ENCODE measurements at places on chromosomes 2 and 18. TPM values are rescaled to one million over a fixed set of nuclear protein-coding genes. Genes with fewer than 3 reads are reported as not detected.
A peak's percentile ranks its signal among the peaks of the same experiment; 100 is the strongest.

GRCh38 chr2:62461707-62462106 lies 44.3 kb downstream of the TMEM17 start:
- peaks cover 32% of the 10 kb centered on the region for H3K4me1 ChIP-seq
- H3K27me3 ChIP-seq, result no peaks in the 10 kb centered on the region
- DNase-seq, result no peak
- H3K27ac ChIP-seq, result no peak overlapping the region
- no peaks in the 10 kb centered on the region for H3K36me3 ChIP-seq

DNA sequence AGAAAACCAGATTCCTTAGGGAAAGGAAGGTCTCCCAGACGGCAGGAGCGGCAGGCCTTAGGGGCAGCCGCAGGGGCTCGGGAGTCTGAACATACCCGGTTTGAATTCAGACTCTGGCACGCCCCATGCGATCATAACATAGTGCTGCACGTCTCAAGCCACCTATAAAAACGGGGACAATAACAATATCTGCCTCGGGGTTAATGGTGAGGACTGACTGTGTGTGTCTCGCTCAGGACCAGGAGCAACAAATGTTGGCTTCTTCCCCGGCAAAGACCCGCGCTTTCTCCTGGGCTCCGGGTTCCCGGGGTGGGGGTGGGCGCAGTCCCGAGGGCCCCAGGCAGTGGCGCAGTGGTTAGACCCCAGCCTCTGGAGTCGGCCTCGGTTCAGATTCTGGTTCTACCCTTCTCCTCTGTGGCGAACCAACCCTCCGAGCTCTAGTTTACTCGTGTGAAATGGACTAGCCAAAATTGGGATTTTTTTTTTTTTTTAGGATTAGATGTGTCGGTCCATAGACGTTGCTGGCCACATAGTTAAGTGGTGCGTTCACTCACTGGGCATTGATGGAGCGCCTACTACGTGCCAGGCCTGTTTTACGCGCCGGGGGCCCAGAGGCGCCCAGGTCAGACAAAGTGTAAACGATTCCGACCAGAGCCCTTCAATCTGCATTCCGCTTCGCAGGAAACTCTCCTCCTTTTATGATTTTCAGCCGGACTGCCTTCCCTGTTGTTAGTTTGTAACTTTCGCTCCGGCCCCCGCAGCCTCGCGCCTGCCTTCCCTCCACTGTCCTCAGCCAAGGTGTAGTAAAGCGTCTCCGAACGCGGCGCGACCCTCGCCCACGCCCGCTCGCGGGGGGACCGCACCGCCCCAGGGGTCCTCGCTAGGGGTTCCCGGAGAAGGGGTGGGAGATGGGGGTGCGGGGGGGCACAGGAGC lies 820 bp upstream of the SH3BP4 start:
- DNase-seq, result peak; percentile 60
- H3K27me3 ChIP-seq, result peaks cover 37% of the 10 kb centered on the region
- H3K27ac ChIP-seq, result no peak overlapping the region
- H3K4me3 ChIP-seq, result peak overlapping the region; percentile 90
- no peaks in the 10 kb centered on the region for H3K36me3 ChIP-seq

PROC gene
- total RNA-seq, result 1.7 TPM

QPCT gene
- total RNA-seq, result 16.5 TPM

GPBAR1 gene
- 1.6 TPM for total RNA-seq

- DNase-seq, result no peak
- no peaks in the 10 kb centered on the region for H3K4me1 ChIP-seq
- H3K36me3 ChIP-seq, result no peaks in the 10 kb centered on the region
- H3K4me3 ChIP-seq, result no peak overlapping the region
- no peaks in the 10 kb centered on the region for H3K27me3 ChIP-seq
- no peak overlapping the region for H3K27ac ChIP-seq
These were observed 71.0 kb downstream of the TMEM182 start for GRCh38 chr2:102832789-102833188.

DNA sequence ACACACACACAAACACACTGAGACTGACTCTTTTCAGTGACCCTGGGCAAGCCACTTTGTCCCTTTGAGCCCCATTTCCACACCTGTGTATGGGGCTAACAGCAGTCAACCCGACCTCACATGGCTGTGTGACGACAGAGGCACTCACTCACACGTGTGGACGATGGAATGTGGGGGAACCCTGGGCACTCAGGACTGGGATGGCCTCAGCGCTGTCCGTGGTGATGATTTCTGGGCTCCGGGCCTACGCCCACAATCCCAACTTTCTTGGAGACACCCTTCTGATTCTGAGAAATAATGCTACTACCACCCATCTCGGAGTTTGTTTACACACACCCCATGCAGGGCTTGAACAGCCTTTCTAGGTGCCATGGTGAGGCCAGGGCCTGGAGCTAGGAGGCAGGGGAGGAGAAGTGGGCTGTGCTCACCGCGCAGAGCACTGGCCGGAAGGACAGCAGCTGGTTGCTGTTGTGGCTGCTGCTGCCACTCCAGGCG lies 1.5 kb downstream of the CRYBA2 start:
- peaks cover 17% of the 10 kb centered on the region for H3K4me1 ChIP-seq
- H3K27ac ChIP-seq, result no peak overlapping the region
- no peak overlapping the region for H3K4me3 ChIP-seq
- H3K36me3 ChIP-seq, result no peaks in the 10 kb centered on the region

DNA sequence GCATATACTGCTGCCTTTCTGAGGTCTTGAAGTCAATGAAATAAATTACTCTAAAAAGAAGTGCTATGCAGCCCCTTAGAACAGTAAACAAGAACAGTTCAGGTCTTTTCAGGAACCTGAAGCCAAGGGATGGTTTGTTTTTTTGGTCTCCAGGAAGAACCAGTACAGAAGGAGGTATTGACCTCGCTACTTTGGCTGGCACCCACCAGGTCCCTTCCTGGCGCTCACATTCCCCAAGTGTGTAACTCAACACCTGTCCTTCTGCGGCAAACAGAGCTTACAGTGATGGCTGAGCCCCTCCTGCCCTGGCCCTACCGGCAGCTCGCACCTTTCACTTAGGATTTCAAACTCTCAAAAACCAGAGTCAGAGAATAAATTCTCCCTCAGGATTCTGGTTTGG lies 51.9 kb downstream of the SETBP1 start:
- no peaks in the 10 kb centered on the region for H3K27me3 ChIP-seq
- no peak overlapping the region for H3K27ac ChIP-seq
- H3K36me3 ChIP-seq, result no peaks in the 10 kb centered on the region
- DNase-seq, result peak; percentile 41
- no peaks in the 10 kb centered on the region for H3K4me1 ChIP-seq

DNA sequence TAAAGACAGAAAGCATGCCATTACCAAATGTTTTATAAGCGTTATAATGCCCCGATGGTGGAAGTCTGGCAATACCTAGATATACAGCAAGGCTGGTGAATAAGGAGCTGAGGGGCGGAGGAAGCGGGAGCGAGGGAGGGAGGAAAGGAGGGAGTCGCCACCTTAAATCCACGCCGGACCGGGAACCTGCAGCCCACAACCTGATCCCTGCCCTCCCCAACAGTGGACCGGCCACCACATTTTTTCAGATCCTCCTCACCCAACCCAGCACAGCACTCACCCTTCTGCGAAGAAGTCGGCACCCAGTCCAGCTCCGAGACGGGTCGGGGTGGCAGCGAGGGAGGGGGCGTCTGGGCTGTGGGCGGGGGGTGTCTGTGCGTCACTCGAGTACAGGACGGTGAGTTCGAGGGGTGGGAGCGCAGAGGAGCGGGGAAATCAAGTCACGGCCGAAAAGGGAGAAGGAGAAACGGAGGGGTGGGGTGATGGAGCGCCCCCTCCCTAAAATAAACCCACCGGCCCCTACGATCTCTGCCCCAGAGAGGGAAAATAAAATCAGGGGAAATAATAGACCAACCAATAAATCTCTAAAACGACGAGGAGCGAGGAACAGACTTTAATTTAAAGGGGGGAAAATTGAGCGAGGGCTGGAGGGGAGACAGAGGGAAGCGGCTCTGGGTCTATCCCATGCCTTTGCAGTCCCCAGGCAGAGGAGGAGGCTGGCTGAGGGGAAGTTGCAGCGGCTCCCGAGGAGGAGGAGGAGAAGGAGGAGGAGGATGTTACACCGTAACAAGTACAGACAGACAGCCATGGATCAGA lies 96.5 kb upstream of the SERTAD2 start:
- H3K36me3 ChIP-seq, result no peaks in the 10 kb centered on the region
- H3K4me1 ChIP-seq, result peaks cover 11% of the 10 kb centered on the region
- peak overlapping the region; percentile 95 for H3K4me3 ChIP-seq
- peaks cover 31% of the 10 kb centered on the region for H3K27me3 ChIP-seq

- DNase-seq, result no peak
- no peak overlapping the region for H3K4me3 ChIP-seq
- peaks cover 7% of the 10 kb centered on the region for H3K4me1 ChIP-seq
- H3K27ac ChIP-seq, result no peak overlapping the region
- no peaks in the 10 kb centered on the region for H3K27me3 ChIP-seq
These were observed 82.8 kb downstream of the NRP2 start for GRCh38 chr2:205765151-205765550.

DNA sequence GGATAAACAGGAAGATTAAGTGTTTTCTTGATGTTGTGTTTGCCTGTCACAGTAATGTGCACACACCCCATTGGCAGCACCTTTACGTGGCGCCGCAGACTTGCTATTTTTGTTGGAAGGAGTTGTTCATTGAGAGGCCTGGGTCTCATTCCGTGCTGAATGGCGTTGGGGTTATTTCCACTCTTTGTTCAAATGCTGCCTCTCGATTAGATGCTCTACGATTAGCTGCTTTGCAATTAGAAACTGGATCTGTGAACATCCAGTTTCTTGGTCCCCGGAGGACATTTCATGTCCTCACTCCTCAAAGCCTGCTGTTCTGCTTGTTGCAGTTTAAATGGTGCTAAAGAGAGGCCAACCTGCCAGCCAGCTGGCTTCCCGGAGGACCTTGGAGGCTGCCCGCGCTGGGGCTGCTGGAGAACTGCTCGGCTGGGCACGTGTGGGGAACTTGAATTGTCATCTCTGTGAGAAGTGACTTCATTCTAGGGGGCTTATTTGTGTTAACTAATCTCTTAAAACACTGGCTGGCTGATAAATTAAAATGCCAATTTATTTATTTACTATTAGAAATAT lies 117.4 kb upstream of the NABP1 start:
- no peak overlapping the region for H3K27ac ChIP-seq
- H3K27me3 ChIP-seq, result no peaks in the 10 kb centered on the region
- DNase-seq, result no peak
- no peaks in the 10 kb centered on the region for H3K4me1 ChIP-seq

GRCh38 chr2:236627841-236628240 lies 58.2 kb downstream of the ACKR3 start:
- no peaks in the 10 kb centered on the region for H3K27me3 ChIP-seq
- H3K4me1 ChIP-seq, result no peaks in the 10 kb centered on the region
- no peak for DNase-seq
- H3K4me3 ChIP-seq, result no peak overlapping the region
- no peaks in the 10 kb centered on the region for H3K36me3 ChIP-seq
- H3K27ac ChIP-seq, result no peak overlapping the region

RNASEH1 gene
- total RNA-seq, result 42.0 TPM

DNA sequence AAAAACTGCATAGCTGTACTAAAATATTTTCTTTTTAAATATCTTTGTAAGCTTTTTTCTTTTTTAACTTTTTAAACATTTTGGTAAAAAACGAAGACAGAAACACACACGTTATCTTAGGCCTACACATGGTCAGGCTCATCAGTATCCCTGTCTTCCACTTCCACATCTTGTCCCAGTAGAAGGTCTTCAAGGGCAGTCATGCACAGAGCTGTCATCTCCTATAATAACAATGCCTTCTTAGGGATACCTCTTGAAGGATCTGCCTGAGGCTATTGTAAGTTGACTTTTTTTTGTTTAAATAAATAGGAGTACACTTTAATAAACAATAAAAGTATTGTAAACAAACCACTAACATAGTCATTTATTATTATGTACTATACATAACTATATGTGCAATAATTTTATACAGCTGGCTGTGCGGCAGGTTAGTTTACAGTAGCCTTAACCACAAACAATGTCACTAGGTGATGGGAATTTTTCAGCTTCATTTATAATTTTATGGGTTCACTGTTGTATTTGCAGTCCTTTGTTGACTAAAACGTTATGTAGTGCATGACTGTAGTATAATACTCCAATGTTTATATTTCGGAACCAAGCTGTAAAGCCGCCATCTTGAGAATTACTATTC lies 124.4 kb downstream of the MAP4K4 start:
- no peaks in the 10 kb centered on the region for H3K27me3 ChIP-seq
- no peak overlapping the region for H3K4me3 ChIP-seq
- DNase-seq, result no peak
- H3K36me3 ChIP-seq, result peaks cover 4% of the 10 kb centered on the region
- peaks cover 27% of the 10 kb centered on the region for H3K4me1 ChIP-seq
- H3K27ac ChIP-seq, result no peak overlapping the region

DNA sequence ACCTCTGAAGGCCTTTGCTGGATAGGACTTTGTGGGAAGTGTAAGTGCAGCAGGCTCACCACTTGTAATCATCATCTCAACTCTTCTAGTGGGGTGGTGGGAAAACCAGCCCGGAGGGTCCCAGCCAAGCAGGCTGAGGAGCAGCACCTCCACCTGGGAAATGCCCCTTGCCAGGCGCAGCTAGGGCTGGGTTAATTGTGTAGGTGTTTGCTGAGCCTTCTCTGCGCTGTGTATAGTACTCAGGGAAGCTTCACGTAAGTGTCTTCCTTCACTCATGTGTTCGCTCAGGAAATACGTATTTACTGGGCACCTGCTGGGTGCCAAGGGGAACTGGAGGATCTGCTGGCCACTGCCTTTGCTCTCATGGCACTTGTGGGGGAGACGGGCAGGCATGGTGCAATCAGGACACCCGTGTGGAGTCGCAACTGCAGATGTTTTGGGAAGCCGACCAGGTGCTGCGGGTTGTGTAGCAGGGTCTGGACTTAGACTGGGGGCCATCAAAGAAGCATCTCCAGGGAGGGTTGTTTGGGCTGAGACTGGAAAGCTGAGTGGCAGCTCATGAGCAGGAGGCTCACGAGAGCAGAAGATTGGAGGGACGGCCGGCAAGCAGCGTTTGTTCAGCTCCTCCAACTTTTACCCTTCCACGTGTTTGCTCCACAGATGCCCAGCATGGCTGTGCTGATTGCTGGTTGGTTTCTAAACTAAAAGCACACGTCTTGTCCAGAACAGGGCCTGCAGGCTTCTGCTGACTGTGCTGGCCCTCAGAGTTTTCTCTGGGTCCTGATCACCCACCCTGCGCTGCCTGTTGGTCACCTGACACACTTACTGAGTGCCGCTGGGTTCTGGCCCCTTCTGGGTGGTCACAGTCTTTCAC lies 164.6 kb downstream of the LDLRAD4 start:
- H3K27me3 ChIP-seq, result no peaks in the 10 kb centered on the region
- H3K36me3 ChIP-seq, result no peaks in the 10 kb centered on the region
- H3K4me3 ChIP-seq, result no peak overlapping the region
- H3K4me1 ChIP-seq, result no peaks in the 10 kb centered on the region
- no peak overlapping the region for H3K27ac ChIP-seq

Data from GM23338 (cell line).